ENCODE measurements at places on chromosomes 5 and 9.

- no peak for DNase-seq
Measured at GRCh38 chr5:68214482-68215207, 911 bp upstream of the PIK3R1 start.

- no peak for DNase-seq
Measured at GRCh38 chr9:2241461-2241835, 226.3 kb downstream of the SMARCA2 start.

- no peak for DNase-seq
Measured at GRCh38 chr9:114947058-114947457, 16.7 kb upstream of the TNFSF8 start.

- DNase-seq: no peak
Measured at GRCh38 chr5:159552751-159553150, 222.5 kb upstream of the IL12B start.

Measured in HuH-7.5 (cell line).